ENCODE measurements at places on chromosomes 16 and 17.

GRCh38 chr16:239948-240277 is 5.3 kb downstream of the FAM234A start:
- DNase-seq = no peak

DNA sequence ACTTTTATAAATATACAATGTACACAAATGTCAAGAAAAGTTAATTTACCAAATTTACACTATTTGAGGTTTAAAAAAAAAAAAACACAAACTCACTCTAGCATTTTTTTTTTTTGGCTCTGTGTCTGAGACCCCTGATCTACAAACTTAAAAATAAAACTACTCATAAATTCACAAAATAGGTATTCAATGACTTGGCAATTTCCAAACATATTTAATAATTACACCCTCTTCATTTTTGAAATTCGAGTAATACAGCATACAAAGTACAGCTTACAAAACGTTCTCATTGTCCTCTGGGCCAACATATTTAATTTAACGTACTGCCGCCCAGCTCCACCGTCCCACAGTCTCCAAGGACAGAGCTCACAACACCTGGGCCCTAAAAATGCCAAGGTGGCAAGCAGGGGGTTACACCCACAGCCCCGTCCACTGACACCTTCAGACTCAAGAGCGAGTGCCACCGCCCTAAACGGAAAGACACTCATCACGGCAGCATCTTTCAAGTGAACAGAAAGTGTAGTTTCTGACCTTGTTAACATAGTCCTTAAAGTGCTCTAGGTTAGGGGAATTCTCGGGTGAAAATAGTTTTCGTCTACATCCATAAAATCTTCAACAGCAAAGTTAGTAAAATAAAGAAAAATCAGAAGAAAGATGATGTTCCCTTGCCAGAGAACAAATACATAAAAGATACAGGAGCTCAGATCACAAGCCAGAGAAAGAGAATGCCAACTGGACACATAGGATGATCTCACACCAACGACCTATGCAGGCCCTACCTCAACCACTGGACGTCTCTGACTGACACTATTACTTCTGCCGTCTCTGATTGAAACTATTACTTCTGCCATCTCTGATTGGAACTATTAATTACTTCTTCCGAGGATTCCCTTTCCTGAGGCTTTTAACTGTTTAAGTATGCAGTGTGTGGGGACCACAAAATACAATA is 4.2 kb downstream of the ADCY9 start:
- peak; percentile 41 for DNase-seq

GRCh38 chr16:21984062-21984461 is 16.9 kb downstream of the PDZD9 start:
- no peak for DNase-seq

GRCh38 chr16:58418601-58419000 is 26.3 kb downstream of the GINS3 start:
- DNase-seq = peak; percentile 13

- no peak for DNase-seq
Measured at GRCh38 chr17:42096360-42097111, 1.7 kb downstream of the ZNF385C start.

DNA sequence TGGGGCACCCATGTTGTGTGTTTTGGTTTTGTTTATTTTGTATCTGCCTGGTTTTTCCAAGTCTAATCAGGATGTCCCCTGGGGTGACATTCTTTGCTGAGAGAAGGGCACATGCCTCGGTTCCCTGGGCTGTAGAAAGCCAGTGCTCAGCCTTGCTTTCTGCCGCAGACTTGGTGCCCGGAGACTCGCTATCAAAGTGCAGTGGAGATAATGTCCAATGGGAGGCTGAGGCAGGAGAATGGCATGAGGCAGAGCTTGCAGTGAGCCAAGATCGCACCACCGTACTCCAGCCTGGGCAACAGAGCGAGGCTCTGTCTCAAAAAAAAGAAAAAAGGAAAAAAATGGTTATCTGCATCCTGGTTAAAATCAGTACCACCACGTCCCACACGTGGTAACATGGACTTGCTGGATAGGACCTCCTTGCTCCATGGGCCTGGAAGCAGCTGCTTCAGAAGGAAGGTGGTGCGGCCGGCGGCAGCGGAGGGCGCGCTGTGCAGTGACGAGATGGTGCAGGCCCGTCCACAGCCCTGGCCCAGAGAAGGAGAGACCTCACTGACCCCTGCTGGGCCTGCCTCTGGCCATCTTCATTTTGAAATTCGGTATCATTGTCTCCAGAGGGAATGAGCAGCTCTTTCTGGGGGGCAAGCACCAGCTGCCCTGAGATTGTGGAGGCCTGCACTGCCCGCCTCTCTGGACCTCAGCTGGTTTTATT is 19.3 kb upstream of the IL17C start:
- DNase-seq = no peak

DNA sequence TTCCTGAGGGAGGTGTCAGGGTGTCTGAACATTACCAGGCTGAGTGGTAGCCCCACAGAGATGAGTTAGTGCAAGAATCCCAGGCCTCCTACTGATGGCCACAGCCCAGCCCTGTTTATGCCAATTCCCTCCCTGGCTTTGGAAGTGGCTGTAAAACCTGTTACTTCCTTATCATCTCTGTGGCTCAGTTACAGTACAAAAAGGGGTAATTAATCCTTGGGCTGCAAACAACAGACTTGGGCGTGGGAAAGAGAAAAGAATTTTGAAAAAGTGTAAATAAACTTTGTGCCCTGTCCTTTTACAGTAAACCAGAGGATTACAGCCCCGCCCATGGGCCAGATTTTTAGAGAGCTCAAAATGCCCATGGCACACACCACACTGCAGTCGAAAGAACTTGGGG is 73.1 kb upstream of the AXIN2 start:
- DNase-seq = no peak

DNA sequence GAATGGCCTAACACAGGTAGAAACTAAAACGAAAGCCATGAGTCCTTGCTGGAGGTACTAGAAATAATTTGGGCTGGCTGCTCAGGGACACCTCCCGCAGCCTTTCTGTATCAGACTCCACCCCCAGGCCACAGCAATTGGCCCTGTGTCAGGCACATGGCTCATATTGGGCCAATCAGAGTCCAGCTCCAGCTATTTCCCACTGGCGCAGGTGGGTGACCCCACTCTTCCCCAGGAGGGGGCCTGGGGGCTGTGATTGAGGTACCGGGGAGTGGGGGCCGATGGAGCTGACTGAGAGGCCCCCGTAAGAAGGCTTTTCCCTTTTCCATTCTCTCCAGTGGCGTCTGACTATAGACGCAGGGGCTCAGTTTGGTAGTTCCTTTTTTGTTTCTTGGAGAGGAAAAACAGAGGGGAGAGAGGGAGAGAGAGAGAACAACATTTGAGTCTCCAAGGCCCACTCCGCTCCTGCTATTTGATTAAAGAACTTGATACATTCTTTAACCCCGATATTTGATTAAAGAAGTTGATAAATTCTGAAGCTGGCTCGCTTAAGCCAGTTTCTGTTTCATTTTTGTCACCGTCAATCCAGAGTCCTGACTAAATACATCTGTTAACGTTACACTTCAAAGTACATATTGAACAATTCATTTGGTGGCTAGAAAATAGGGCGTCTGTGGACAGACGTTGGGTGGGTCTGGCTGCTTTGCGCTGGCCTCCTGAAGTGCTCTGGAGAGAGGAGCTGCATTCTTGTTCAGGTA is 26.3 kb downstream of the FOXL1 start:
- no peak for DNase-seq

- DNase-seq = peak; percentile 81
Measured at GRCh38 chr17:76547183-76547641, 7.4 kb downstream of the PRCD start.

GRCh38 chr17:65690626-65691310 is 129.3 kb upstream of the AXIN2 start:
- no peak for DNase-seq

DNA sequence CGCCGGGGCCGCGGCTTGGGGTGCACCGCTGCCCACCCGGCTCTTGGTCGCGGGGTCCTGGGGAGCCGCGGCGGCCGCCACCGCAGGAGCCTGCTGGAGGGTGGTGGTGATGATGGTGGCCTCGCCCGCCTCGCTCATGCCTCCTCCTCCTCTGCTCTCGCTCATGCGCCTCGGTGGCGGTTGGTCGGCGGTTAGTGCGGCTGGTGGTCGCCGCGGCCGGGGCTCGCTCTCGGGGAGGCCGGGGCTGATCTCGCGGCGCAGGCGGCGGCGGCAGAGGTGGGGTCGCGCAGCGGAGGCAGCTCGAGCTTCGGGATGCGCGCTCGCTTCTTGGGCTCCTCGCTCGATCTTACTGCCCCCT is 41.6 kb downstream of the AHSP start:
- no peak for DNase-seq

- no peak for DNase-seq
Measured at GRCh38 chr16:85917959-85918358, 19.0 kb downstream of the IRF8 start.

DNA sequence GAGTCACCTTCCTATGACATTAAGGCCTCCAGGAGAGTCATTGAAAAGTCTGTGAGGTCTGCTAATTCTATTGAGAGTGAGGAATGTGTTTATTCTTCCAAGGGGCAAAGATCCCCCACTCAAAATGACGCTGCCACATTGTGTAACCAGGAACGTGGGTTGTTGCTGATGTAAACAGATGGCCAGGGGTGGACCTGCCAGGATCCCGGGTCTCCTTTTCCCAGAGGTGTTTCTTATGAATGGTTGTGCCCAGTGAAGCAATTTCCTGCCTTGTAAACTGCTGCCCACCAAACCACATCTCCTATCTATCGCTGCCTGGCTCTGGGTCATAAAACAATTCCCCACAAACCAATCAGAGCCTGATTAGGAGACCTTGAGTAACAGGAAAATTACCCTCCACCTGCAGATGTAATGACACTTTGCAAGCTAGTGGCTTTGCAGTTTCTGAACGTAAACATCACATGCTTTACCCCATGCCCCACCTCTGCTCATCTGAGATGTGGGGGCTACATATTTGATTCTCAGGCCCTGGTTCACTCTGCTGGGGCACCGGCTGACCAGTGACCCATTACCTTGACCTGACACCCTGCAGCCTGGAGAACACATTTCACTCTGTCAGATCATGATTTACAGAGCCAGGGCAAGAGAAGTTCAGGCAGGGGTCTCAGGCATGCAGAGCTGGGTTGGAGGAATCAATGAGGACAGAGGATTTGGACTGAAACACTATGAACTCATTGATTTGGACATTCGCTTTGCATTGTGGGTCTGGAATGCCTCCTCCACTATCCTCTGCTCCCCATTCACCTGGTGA is 33.1 kb upstream of the DDX52 start:
- DNase-seq = no peak

Measured in HCEC 1CT (cell line).